Stimulated activated CD4-positive, alpha-beta T cell treated with anti-CD3 and anti-CD28 coated beads, Interleukin-12 subunit alpha, Interleukin-12 subunit beta, amount 100 ng/mL, for 48 hours (primary cell): ENCODE measurements at places on chromosomes 7 and 10.

DNA sequence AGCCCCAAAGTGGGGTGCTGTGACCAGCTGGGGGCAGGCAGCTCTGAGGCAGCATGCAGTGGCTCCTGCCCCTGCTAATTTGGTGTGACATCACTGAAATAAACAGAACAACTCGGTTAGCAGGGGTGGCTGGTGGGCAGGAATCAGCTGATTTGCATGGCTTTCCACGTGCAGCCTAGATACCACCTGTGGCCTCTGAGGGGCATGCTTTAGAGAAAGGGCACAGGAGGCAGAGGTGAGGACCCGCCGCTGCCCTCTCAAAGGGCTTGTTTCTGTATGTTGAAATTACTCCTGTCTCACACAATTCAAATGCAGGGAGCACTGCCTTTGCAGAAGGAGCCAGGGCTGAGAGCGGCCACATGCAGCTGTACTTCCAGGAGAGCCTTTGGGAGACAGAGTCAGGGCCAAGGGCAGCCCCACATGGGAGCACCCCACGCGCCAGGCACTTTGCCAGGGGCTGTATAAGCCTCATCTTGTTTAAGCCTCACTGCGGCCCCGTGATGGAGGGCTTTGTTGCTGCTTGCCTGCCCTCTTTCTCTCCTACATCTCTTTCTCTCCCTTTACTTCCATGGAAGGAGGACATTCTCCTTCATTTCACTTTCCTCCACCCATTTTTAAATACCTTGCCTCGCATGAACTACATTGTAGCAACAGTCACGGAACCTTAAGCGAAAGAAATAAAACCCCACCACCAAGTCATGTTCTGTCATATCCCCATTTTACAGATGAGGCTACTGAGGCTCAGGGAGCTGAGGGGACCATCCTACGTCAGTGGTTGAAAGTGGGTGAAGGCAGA, 137.7 kb downstream of the ZMIZ1 start:
- DNase-seq, result no peak

GRCh38 chr7:157523766-157524421, 187.1 kb downstream of the DNAJB6 start:
- no peak for DNase-seq

- DNase-seq, result no peak
Observed at GRCh38 chr10:62620491-62620890, 184.0 kb upstream of the ADO start.

GRCh38 chr10:43156590-43157341, 18.5 kb downstream of the CSGALNACT2 start:
- DNase-seq, result no peak

- DNase-seq, result no peak
Observed at GRCh38 chr10:73433538-73433867, at the start of gene MSS51. Gene MSS51, minus strand, starts transcription at chr10:73433561. Its CDS starts 5,277 bp downstream, at chr10:73428284.

DNA sequence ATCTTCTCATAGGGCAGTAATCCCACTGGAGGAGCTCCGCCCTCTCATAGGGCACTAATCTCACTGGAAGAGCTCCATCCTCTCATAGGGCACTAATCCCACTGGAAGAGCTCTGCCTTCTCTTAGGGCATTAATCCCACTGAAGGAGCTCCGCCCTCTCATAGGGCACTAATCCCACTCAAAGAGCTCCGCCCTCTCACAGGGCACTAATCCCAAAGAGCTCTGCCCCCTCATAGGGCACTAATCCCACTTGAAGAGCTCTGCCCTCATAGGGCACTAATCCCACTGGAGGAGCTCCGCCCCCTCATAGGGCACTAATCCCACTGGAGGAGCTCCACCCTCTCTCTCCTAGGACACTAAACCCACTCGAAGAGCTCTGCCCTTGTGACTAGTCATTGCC, 3.4 kb upstream of the FUOM start:
- DNase-seq, result no peak

- DNase-seq, result no peak
Observed at GRCh38 chr7:46557781-46558180, 636.7 kb upstream of the IGFBP3 start.

DNA sequence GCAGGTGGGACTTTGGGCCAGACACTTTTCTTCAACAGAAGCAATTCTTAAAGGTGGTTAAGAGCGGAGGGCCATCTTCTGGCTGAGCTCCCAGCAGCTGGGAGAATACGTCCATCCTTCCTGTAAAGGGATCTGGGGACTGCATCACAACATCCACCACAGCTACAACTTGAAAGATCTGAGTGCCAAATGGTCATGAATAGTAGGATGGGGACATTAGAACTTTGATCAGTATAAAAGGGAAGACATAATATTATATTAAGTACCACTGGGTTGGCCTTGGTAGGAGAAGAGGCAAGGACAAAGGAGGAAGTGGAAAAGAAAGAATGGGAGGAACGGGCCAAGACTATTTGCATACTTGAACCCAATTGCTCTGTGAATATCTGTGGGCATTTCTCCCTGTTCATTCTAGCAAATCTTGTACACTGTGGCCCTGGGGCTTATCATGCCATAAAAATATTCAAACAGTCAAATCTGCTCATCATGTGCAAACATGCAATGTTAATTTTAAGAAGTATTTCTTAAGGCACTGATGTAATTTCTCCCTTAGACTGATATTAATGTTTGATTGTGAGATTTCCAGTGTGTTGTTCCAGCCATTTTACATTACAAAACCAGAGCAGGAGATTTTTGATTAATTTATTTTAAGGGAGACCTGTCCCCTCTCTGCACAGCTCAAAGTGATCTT, 65.5 kb upstream of the CREB5 start:
- DNase-seq, result no peak

DNA sequence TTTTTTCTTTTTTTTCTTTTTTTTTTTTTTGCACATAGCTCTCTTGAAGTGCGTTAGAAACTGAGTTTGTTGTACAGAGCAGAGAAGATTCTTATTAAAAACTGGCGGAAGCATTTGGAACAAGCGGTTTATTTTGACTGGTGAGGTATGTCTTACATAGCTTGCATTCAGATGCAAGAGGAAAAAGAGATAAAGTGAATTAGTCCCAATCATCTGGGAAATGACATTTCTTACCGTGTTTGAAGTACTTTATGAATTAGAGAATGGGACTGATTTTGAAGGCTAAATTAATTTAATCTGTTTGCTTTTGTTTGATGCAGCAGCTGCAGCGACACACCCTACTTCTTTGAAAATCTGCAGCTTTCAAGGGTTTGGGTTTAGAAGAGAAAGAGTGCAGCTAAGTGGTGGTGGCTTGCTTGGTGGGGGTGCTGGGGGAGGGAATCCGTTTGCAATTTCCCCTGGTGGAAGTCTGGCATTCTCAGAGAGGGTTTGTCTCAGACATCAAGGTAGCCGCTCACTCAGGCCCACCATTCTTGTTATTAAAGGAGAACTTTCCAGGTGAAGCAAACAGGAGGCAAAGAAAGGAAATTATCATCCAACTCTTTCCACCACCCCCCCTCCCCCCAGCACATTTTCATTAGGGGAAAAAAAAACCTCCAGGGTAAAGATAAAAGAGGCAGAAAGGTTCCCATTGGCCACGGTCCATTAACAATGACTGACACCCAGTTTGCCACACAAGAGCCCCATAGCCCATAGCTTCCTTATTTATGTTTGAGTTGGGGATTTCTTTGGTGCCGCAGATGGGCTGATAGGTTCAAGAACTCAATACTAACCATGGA, 231.7 kb downstream of the SKIDA1 start:
- DNase-seq, result no peak

- no peak for DNase-seq
Observed at GRCh38 chr7:49513911-49514310, 259.5 kb upstream of the VWC2 start.

DNA sequence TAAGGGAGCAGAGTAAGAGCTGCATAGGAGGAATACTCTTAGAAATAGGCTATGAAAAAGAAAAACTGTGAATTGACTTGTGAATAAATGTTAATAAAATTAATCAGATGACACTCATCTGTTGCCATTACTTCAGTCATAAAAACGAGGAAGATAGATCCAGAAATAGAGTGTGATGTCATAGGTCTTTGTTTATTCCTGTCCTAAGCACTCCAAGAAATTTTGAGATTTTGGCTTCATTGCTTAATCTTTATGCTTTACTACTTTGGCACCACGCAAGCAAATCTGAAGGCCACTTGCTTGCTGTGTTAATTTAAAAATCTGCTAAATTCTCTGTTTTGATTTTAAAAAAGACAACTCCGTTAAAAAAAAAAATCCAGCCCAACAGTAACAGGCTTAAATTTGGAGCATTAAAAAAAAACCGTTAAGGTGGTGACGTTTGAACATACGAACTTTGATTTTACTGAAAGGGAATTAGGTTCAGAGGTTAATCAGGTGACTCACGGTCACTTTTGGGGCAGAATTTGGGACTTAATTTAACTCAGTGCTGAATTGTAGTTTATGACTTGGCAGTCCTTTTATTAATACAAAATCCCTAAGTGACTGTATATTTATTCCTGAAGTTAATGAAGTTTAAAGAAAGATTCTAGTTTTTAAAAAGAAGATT, 3.4 kb downstream of the IFRD1 start:
- no peak for DNase-seq

- DNase-seq, result no peak
Observed at GRCh38 chr10:106139915-106140314, 1024.6 kb downstream of the SORCS1 start.

DNA sequence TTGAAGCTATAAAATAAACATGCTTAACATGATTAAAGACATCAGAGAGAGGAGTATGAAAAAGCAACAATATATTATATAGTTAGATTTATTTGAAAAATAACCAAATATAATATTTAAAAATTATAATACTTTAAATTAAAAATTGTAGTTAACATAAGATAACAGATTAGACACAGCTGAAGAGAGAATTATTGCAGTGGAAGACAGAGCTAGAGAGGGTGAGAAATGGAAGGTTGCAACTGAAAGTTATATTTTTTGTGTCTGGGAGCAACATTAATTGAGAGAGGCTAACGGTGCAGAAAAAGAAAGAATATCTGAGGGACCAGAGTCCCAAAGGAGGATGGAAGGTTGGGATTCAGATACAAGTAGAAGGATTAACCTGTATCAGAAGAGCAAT, 548.9 kb upstream of the FZD8 start:
- DNase-seq, result no peak
